ENCODE measurements at places on chromosomes 13 and 19.
A peak's percentile ranks its signal among the peaks of the same experiment; 100 is the strongest.

DNA sequence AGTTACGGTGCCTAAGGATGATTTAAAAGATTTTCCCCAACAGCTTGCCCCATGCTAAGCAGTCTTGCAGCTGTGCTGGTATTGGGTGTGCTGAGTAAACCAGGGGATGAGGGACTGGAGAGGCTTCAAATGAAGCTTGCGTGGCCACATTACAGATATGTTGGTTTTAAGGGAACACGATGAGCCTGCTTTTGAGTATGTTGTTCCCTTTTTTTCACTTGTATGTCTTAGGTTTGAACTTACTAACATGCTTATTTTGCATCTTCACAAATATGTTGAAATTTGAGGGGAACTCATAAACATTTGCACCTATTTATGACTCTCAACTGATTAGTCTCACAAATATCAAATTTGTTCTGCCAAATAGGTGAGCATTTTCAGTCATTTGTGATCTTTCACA, 2.0 kb upstream of the IL17D start:
- DNase-seq, result no peak

GRCh38 chr13:112058519-112058873, 8.5 kb upstream of the SOX1 start:
- no peak for DNase-seq

DNA sequence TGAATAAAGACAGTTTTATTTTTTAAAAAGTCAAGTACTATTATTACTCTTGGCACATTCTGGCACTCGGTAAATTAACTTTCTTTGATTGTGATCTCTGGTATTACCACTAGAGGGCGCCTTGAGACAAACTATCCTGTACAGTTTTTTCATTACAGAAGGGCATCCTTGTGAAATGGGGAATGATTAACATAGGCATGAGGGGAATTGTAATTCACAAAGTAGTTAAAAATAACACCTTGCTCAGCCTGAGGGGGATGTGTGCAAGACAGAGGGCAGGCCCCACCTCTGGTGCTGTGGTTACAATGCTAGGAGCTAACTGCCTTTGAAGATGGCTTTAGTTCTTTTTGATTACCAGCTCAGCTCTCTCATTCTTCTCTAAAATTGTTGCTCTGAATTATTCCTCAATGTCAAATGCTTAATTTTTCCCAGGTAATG, 24.2 kb upstream of the C1QTNF9B start:
- DNase-seq, result no peak

GRCh38 chr19:40256512-40256911, 28.6 kb downstream of the AKT2 start:
- DNase-seq, result no peak

DNA sequence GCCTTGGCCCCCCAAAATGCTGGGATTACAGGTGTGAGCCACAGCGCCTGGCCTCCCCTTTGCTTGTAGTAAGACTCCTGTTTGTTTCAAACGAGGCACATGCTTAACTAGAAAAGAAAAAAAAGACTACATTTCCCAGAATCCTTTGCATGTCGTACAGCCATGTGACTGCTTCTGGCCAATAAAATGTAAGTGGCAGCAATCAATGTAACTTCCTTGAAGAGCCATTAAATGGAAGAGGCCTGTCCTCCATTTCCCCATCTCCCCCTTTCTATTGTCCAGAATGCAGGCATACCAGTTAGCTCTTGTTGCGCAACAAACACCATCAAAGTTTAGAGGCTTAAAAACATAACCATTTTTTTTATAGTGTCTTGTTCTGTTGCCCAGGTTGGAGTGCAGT, 10.4 kb upstream of the GPR32 start:
- DNase-seq, result no peak

DNA sequence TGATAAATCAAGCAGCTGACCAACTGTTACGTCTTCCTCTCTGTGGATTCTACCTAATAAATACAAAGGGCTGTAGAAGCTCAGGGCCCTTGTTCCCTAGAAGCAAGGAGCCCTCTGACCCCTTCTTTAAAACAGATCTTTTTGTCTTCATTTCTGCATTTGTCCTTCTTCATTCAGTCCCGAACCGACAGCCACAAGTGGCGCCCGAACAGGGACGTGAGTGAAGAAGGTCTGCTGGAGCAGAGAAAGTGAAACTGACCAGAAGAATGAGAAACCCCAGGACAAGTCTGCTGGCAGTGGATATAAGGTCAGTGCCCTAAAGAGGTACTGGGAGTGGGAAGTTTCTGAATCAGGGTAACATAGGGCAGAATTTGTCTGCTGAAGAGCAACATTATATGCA, 13.1 kb downstream of the ZNF773 start:
- peak; percentile 21 for DNase-seq

DNA sequence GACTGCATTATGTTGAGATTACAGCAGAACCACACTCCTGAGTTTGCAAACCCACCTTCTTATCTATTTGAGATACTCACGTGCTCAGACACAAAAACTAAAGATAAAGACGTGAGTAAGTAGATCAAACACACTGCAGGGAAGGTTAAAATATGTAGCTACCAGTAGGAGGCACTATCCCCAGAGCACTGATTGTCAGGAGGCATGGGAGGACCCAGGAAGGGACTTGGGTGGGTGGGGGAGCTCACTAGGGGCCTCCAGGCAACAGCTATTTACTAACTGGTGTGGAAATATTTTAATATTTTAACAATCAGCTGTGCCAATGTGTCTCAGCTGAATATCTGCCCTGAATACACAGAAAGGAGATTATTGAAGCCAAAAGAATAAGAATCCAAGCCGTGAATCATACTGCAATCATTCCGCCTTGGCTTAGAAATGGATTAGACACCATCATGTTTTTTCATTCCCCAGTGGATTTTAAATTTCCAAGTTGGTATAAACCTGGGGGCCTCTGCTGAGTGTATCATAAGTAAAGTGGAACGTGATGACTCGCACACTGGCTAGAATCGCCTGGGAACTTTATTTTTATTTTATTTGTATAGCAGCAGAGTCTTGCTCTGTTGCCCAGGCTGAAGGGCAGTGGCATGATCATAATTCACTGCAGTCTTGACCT, 73.2 kb upstream of the CACNA1A start:
- no peak for DNase-seq

- no peak for DNase-seq
These were observed 17.8 kb downstream of the KATNAL1 start for GRCh38 chr13:30289533-30289932.

DNA sequence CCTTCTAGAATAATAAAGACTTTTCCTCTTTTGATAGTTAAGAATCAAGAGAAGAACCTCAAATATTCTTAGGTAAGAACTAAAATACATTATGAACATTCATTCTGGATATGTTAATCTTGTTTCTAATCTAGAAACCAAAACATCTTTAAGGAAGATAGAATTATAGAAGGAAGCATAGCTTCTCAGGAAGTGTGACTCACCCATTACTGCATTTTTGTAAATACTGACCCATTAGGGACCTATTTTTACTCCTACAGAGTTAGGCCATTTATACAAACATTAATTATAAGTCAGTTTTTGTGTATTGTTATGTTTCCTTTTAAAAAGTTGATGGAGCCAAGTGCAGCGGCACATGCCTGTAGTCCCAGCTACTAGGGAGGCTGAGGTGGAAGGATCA, 147.1 kb downstream of the NUFIP1 start:
- DNase-seq, result no peak

- DNase-seq, result no peak
These were observed 350.9 kb upstream of the TMTC4 start for GRCh38 chr13:101025519-101025918.

DNA sequence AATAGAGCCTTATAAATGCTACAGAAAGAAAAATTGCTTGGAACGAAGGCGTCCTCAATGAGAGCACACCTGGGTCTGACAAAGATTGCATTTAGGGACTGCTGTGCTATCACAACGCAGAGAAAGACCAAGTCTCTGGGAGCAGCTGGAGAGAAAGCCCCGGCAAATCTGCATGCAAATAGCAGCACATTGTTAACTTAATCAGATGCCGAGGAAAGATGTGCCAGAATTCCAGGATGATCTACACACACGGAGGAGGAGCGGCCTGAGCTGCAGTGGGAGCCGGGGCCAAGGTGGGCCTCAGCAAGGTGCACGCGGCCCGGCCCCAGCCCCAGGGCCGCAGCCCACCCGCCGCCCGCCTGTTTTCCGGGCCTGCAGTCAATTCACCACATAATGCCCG, 1.4 kb downstream of the ZNF536 start:
- no peak for DNase-seq

DNA sequence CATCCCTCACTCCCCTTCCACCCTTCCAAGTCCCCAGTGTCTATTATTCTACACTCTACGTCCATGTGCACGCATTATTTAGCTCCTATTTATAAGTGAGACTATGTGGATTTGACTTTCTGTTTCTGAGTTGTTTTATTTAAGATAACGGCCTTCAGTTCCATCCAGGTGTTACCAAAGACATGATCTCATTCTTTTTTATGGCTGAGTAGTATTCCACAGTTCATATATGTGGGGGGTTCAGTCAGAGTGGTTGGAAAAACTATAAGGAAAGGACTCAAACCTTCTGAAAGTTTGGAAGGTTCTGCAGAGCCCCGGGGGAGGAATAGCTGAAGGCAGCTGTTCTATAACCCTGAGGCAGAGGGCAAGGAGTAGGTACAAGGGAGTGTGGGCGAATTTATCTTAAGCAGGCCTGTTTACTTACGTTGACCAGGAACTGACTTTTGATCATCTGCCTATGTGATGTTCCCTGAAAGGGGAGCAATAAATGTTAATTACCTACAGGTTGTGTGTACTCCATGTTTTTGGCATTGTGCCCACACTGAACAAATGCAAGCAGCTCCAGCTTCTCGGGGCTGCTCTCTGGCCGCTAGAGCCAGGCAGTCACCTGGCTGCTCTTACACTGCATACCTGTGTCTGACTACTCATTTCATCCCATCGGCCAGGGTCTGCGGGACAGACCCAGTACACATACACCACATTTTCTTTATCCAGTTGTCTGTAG, 13.5 kb upstream of the ADGRE1 start:
- no peak for DNase-seq

DNA sequence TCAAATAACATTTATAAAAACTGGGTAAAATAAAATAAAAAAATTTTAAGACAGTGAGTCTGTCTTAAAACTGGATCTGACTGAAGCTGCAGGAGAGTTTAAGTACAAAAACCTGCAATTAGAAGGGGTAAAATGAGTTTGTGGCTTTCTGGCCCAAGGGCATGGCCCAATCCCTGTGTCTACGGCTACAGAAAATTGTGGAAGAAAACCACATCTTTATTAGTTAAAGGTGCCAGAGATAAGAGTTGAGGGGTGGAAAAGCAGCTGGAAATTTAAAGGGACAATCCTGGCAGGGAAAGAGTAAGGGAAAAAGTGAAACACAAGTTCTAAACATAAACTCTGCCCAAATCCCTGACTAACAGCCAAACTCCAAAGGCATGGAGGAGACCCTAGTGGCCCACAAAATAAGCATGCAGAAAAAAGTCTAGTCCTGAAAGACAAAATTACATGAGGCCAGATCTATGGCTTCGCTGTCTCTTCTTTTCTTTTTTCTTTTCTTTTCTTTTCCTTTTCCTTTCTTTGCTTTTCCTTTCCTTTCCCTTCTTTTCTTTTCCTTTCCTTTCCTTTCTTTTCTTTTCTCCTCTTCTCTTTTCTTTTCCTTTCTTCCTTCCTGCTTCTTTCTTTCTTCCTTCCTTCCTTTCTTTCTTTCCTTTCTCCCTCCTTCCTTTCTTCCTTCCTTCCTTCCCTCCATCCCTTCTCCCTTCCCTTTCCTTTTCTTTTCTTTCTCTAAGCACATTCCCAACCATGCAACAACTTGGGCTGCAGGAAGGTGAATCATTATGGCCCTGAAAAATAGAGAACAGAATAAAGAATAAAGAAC, 23.5 kb upstream of the DLEU7 start:
- no peak for DNase-seq

DNA sequence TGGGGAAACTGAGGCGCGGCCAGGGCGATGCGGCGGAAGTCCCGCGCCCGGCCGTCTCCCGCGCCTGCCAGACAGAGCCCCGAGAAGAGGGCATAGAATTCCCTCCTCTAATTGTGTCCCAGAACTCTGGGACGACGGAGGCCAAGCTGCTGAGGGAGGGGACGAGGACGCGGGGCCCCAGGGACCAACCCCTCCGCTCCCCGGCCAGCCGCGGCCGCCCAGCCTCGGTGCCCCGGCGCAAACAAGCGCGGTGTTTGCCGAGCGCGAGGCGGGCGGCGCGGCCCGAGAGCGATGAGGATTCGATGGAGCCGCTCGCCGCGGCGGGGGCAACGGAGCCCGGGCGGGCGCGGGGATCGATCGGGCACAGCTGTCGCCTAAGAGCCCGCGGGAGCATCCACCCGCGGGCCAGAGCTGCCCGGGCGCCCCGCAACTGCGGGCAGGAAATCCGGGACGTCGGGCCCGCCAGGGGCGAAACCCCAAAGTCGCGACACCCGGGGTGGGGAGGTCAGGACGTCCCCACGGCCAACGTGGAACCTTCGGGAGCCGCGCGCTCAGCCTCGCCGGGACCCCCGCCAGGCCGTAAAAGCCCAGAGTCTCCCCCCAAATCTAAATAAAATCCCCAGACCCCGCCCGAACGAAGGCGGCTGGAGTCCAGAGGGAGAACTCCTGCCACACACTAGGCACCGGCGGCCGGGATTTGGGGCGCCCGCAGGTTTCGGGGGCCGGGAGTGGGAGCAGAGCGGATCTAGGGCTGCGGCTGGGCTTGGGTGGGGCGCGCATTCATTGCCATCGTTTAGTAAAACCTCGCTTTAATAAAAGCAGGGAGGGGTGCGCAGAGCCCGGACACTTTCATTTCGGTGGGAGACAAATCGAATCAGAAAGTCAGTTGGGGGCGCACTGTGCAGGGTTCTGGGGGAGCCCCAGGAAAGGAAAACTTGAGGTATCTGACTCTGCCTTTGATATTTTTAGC, 3.6 kb upstream of the ONECUT3 start:
- no peak for DNase-seq

- no peak for DNase-seq
These were observed 24.2 kb downstream of the ELAVL1 start for GRCh38 chr19:7981199-7981598.

DNA sequence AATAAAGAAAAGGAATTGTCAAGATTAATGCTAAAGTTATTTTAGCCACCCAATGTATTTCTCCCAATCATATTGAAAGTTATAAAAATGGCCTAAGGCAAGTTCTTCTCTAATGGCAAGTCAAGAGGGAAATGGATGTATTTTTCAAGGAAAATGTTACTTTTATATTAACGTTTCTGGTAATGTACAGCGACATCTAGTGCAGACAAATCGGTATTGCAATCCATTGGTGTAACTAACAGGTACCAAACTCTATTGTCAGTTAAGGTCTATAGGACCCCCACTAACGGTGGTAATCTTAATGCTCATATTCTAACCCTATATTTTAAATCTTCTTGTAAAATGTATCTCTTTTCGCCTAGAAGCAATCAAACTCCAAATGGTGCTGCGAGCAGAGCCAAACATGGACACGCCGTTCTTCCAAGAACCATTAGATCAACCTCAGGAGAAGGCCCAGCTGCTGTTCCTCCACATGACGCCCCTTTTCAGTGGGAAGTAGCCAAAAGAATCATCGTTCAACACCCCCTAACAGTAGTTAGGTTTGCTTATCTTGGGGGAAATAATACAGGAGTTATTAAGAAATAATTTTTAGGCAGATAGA, 98.5 kb upstream of the PABPC3 start:
- peak; percentile 33 for DNase-seq

Data from nephron progenitor cell (in vitro differentiated cells).